ENCODE measurements at places on chromosomes 1 and 21.

DNA sequence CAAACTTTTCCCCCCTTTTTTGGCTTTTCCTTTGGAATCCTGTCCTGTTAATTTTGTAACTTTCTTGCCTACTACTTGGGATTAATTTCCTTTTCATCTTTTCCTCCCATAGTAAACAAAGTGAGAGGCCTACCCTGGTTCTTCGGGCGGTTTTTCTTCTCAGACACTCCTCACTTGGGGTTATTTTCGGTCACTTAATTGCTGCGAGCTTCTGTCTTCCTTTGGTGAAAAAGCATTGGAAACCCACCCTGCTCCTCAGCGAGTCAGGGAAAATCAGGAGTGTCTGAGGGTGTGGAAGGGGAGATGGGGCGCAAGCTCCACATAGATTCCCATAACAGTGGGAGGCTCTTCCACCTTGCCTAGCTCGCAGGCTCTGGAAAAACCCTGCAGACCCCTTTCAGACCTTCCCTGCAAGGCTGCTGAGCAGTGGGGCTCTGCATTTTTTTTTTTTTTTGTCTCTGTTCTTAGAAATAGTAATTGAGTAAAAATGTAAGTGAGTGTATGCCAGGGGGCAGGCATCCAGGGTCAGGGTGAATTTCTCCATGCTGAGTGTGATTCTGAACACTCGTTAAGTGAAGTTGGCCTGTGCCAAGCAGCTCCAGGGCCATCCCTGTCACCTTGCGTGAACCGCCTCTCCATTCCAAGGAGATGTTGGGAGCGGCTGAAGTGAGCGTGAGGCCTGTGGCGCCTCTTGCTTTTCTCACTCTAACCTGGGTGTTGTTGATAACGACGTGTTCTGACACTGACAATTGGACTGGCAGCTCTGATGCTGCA lies 20.3 kb downstream of the TGFB2 start:
- DNase-seq: no peak

DNA sequence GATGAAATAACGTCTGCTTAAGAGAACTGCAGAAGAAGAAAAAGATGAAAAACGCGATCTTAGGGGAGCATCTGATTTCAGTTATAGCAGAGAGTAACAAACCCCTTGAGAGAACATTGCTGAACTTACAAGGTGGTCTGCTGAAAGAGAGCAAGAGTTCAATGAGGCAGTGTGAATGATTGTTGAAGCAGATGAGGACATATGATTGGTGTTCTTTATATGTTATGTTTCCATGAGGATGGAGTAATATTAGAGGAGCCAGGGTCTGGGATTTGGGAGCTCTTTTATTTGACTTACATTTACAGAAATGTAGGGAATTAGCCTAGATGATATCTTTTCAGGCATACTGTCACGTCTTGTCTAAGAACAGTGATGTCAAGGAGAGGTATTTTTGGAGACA lies 1302.0 kb downstream of the KCNT2 start:
- DNase-seq: no peak

GRCh38 chr1:200373811-200374231 lies 36.0 kb downstream of the ZNF281 start:
- no peak for DNase-seq

- DNase-seq: no peak
These were observed 7.6 kb upstream of the C1orf174 start for GRCh38 chr1:3907621-3908165.

DNA sequence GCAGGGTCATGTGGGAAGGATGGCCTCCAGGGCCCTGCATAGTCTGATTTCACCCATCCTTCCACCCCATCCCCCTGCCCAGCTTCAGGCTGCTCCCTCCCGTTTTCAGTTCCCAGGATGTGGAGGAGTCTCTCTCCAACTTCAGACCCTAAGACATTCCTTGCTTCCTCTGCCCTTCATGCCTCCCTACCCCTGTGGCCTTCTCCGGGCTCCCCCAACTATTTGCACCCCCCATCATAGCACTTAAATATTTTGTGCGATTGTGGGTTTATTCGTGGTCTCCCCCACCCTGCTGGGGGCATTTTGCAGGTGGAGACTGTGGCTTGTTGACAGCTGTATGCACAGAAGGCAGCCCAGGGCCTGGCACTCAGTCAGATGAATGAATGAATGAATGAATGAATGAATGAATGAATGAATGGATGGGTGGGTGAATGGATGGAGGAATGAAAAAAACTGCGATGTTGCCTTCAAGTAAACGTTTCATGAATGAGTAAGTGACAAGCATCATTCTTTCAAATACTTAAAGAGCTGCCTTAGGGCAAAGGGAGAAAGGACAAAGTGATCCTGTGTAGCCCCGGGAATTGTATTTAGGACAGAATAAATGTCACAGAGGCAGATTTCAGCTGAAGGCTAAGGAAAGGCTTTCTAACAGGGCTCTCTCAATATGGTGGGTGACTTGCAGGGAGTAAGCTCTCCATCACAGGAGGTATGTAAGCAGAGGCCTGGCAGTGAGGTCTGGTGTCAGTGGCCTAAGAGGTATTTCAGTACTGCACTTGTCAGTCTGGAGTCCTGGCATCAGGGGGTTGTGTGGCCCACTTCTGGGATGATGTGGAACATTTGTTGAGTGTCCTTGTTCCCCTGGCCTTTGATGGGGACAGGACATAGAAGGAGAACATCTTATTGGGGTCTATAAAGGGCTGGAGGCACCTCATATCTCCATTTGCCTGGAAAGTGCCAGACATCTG lies 156.4 kb downstream of the PTPRU start:
- no peak for DNase-seq

DNA sequence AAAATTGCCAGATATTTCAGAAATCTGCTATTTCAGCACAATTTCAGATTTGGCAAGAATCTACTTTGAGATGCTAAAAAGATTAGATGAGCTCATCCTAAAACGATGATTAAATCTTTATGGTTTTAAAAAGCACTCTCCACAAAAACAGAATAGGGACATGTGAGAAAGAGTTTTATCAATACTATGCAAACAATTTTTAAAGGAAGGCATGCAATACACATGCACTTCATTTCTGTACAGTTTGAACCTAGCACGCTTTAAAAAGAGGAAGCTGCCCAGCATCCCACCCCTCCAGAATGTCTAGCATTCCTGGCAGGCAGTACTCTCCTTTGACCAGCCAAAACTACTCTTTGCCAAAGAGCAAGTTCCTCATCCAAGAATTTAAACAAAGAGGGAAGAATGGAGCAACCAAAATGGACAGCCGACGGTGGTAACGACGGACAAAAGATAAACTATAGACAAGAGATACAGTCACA lies 1.3 kb downstream of the ARHGAP29 start:
- peak; percentile 64 for DNase-seq

DNA sequence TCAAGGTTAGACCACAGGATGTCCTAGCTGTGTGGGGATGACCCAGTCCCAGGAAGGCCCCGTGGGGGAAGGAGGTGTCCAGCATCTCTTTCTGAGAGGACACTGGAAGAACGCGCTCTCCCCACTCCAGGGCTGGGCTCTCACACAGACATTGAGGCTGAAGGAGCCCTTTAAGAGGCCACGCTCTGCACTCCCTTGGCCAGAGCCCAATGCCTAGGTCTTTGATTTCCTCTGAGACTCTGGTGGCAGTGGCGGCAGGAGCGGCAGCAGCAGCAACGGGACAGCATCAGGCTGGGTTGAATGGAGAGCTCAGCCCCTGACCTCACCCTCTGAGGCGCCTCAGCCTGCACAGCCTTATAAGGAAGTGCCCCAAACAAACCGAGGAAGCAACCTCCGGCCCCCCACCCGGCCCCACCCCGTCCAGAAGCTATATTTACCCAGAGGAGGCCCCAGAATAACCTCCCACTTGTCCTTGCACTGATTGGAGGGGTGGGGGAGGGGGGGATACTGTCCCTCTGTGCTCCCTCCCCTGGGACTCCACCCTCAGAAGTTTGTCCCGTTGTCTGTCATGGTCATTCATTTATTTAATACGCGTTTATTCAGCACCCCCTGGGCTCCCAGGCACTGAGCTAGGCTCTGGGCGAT lies 12.3 kb downstream of the NES start:
- DNase-seq: peak; percentile 66

GRCh38 chr1:193437785-193438184 lies 251.4 kb upstream of the B3GALT2 start:
- DNase-seq: no peak
